OCI-LY7 (cell line): ENCODE measurements at places on chromosomes 7 and 10.

DNA sequence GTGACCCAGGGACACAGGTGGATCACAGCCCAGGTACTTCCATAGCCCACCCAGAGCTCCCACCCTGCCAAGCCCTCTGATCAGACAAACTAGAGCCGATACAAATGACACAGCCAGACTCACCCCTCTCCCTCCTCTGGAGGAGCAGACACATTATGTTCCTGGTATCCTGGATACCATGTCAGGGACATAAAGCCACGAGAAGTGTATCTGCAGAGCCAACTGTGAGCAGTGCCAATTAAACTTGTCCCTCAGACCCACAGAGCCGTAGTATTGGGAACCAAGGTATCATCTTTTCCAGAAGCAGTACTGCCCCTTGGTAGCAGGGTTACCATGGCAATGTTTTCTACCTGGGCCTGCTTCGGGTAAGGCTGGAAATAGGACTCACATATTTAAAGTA, 47.3 kb upstream of the CPXM2 start:
- no peak for DNase-seq

DNA sequence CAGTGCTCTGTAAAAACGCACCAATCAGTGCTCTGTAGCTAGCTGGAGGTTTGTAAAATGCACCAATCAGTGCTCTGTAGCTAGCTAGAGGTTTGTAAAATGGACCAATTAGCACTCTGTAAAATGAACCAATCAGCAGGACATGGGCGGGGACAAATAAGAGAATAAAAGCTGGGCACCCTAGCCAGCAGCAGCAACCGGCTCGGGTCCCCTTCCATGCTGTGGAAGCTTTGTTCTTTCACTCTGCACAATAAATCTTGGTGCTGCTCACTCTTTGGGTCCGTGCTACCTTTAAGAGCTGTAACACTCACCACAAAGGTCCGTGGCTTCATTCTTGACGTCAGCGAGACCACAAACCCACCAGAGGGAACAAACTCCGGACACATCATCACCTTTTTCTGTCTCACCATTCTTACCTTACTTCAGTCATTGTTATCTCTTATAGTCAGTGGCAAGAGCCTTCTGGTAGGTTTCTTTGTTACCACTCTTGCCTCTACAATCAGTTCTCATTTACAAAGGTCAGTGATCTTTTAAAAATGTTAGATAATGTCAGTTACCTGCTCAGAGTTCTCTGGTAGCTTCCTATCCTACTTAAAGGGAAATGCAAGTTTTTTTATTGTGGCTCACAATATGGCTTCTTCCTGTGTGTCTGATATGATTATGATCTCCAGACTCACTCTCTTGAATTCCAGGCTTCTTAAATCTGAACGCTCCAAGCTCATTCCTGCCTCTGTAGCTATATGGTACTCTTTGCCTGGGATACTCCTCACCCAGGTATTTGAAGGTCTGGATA, 4.5 kb downstream of the STAM start:
- DNase-seq = no peak

DNA sequence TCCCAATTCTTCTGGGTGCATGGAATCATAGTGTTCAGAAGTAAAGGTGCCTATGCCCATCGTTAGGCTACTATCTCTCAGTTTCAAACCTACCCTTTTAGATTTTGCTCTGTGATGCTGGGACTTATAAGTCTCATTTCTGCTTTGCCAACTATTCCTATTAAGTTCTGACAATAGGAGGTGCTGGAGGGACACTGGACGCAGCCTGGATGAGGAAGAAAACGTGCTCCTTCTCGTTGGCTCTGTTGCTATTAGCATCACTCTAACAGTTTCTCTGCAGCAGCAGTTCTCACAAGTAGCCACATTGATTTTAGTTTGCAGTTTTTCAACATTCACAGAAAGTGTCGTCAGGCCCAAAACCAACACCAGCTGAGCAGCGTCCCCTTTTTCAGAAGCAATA, 72.4 kb downstream of the ABCC2 start:
- peak; percentile 20 for DNase-seq

GRCh38 chr7:112104120-112104519, 102.1 kb downstream of the DOCK4 start:
- no peak for DNase-seq

GRCh38 chr10:18976696-18977251, 71.8 kb upstream of the MALRD1 start:
- DNase-seq = no peak
